ENCODE measurements at places on chromosomes 4 and X.
A peak's percentile ranks its signal among the peaks of the same experiment; 100 is the strongest.

DNA sequence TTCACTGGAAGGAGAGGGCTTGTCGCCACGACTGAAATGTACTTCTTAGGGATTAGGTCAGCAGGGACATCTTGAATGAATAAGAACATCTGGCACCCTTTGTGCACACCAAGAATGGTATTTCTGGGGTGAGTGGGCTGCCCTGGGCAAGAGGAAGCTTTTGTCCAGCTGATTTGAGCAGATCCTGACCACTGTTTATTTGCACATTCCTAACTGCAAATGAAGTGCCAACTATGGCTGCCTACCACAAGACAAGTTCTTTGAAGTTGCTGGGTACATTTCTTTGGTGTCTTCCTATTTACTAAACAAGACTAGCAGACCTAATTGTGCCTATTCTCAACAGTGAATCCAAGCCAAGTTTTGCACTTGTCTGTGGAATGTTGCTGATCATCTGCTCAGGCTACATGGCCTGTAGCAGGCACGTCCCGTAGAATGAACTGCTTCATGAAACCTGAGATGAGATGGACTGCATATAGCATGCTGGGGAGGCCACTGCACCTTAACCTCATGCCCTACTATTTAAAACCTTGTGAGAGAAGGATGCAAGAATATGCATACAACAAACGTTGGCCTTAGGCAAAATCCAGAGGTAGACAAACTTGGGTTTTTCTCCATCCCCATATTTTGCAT, 45.0 kb downstream of the PIR start:
- DNase-seq = peak; percentile 1

DNA sequence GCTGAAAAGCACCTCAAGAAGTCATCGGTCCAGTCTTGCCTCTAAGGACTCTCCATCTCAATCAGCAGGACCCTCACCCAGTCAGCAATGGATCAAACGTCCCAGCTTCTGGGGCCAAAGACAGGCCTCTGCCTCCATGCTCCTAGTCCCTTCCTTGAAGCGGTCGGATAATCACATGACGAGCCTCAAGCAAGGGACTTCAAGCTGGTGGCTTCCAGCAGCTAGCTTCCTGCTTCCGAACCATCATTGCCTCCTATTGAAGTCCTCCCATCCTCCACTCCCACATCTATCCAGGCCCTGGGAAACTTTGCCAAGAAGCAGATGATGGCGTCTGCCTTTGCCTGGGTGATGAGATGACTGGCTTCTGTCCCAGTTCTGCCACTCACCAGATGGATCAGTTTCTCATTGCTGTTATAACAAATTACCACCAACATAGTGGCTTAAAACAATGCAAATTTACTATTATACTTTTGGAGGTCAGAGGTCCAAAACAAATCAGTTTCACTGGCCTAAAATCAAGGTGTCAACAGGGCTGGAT, 135.2 kb upstream of the MAMLD1 start:
- DNase-seq = no peak

DNA sequence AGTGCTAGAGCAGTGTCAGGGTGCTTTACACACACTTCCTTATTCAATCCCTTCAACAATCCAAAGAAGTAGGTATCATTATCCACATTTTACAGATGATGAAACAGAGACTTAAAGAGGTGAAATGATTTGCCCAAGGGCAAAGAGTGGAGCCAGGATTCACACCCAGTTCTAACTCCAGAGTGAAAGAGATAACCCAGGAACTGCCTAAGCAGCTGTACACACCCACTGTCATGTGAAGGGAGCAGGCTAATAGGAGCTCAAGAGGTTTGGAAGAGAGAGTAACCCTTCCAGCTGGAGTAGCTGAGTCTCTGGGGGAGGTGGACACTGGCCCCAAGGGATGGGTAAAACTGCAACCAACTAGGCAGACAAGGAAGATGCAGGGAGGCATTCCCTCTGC, 92.5 kb downstream of the FBXL5 start:
- DNase-seq = no peak

- no peak for DNase-seq
Measured at GRCh38 chrX:133330956-133331355, 84.3 kb downstream of the GPC4 start.

DNA sequence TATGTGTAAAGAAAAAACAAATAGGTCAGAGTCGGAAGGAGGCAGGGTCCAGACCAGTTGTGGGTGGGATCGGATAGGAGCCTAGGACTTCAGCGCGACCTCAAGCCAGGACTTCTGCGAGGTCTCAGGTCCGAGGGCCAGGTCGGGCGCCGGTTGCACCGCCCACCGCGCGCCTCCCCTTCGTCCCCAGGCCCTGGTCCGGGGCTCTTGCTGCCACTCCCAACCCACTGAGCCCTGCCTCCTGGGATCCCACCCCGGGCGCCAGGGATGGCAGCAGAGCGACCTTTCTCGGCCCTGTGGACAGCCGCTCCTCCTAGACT, 12.3 kb downstream of the PITX2 start:
- DNase-seq = no peak

DNA sequence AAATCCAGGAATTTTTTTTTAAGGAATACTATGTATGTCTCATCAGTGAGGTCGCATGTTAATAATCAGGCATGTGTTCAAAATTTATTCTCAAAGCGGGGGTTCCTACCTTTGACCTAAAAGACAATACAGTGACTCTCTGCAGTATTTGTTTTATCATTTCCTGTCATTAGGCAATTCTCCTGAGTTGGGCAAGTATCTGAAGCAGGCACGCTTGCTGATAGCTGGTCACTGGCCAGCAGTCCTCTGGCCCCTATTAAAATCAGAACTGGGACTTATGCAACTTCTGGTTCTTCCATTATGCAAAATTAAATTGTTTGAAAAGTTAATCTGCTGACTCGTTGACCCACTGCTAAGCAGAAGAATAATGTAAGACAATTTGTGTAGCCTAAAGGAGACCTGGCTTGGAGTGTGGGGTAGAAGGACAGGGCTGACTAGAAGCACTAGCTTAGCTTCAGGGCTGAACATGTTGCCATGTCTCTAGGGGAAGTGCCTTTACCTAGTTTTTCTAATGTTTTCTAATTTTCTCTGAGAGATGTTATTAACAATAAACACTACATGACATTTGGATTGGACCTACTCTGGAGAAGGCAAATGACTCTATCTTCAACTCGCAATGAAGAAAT, 36.0 kb upstream of the GABRA2 start:
- DNase-seq = peak; percentile 71

DNA sequence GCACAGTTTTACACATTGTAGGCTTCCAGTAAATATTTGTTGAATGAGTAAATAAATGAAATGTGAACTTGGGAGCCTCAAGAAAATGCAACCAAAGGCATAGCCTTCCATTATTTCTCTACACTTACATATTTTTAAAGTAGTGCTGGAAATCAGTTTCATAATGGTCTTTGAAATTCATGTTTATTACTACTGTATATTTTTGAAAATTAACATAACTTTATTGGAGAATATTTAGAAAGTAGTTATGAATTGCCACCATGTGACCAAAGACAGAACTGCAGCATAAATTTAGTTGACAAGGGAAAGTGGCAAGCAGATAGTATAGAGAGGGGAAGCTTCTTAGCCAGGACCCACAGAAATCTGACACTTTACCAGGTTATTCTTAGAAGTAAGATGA, 6.4 kb downstream of the TCEAL8 start:
- DNase-seq = peak; percentile 15

- DNase-seq = peak; percentile 50
Measured at GRCh38 chr4:48141048-48141447, 7.0 kb upstream of the TXK start.

- DNase-seq = no peak
Measured at GRCh38 chr4:23125118-23125517, 432.4 kb downstream of the GBA3 start.

GRCh38 chr4:114180481-114180880, 201.0 kb upstream of the ARSJ start:
- peak; percentile 72 for DNase-seq

GRCh38 chr4:149999485-150000074, 78.7 kb upstream of the DCLK2 start:
- DNase-seq = peak; percentile 72

- DNase-seq = no peak
Measured at GRCh38 chrX:8663325-8663724, 68.6 kb downstream of the ANOS1 start.

DNA sequence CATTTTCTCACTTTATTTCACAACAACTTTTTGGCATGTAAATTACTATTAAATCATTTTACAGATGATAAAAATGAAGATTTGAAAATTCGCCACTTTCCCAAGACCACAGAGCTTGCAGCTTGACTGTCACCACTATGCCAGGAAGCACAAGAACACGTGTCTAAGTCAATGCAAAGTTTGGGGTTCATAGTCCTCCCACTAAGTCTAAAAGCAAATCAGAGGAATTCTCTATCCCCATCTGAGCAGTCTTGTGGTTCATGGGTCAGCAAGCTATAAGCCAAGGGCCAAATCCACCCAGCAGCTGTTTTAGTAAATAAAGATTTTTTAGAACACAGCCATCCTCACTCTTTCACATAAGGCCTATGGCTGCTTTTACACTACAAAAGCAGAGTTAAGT, 833.3 kb upstream of the INTU start:
- peak; percentile 5 for DNase-seq

DNA sequence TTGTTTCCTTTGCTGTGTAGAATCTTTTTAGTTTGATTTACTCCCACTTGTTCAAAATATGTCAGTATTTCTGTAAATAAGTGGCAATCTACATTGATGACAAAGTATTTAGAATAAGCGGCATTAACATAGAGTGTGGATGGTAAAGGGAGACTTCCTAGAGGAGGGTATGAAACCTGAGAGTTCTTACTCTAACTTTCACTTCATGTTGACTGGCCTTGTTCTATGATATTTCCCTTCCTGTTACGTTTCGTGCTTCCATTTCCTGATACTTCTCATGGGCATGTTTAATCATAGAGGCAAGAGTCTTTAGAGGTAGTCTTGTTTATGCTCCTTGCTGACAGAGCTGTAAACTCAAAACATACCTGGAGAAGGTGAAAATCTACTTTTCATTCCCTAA, 408.9 kb downstream of the GLUD2 start:
- DNase-seq = no peak

- DNase-seq = no peak
Measured at GRCh38 chr4:188106454-188106853, 2.9 kb downstream of the TRIML2 start.

GRCh38 chrX:42946544-42947194, 168.7 kb upstream of the PPP1R2C start:
- no peak for DNase-seq

DNA sequence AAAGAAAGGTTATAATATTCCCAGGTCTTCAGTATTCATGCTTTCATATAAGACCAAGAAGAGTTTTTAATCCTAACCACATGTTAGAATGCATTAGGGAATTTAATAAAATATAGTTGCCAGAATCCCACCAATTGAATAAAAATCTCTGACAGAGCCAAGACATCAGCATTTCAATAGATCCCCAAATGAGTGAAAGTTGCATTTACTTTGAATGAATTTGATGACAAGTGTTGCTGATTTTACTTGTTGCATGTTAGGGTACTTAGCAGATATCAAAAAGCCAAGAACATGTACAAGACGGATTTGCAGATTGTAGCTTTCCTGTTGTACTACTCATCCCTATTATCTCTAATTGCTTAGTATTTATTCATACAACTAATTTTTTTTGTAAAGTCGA, 39.9 kb upstream of the PRR27 start:
- no peak for DNase-seq

GRCh38 chr4:177448850-177449249, 6.6 kb upstream of the AGA start:
- peak; percentile 62 for DNase-seq

DNA sequence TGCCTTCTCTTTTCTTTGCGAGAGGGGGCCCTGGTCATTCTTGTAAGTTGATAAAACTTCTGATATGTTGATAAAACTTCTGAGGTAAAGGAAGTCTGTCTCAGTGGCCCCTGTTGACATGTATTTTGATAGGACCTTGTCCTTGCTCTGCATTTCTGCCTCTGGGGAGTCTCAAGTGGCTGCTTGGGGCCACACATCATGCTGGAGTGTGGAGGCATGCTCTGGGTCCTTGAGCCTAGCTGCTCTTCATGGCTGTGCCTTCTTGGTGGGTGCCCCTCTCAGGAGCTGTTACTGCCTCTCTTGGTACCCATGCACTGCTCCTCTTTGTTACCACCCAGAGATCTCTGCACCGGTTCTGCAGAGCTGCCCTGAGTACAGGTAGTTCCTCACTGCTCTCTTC, 14.2 kb downstream of the NSD2 start:
- no peak for DNase-seq

- peak; percentile 3 for DNase-seq
Measured at GRCh38 chrX:18461431-18461830, 36.0 kb downstream of the CDKL5 start.

DNA sequence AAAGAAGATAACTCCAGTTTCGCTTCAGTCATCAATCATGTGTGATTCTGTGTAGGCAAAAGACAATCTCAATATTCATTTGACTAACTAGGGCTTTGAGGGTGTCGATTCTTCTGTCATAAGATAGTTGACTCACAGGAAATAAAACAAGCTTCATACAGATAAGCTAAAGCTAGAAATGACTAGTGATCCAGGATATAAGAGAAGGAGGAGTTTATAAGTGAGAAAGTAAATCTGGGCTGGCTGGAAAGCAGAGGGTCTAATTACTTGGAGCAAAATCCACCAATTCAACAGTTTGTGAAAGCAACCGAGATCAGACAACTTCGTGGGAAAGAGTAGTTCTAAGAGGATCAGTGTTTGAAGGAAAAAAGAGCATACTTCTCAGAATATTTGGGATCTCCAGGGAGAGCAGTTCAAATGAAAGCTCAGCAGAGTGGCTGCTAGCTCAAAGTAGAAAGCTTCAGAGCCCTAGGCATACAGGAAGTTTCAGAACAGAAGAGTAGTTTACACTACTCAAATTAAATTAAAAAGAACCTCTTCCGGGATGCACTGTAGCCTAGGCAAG, 429.3 kb downstream of the INPP4B start:
- DNase-seq = peak; percentile 50

GRCh38 chr4:6342530-6343293, 73.1 kb downstream of the WFS1 start:
- no peak for DNase-seq

DNA sequence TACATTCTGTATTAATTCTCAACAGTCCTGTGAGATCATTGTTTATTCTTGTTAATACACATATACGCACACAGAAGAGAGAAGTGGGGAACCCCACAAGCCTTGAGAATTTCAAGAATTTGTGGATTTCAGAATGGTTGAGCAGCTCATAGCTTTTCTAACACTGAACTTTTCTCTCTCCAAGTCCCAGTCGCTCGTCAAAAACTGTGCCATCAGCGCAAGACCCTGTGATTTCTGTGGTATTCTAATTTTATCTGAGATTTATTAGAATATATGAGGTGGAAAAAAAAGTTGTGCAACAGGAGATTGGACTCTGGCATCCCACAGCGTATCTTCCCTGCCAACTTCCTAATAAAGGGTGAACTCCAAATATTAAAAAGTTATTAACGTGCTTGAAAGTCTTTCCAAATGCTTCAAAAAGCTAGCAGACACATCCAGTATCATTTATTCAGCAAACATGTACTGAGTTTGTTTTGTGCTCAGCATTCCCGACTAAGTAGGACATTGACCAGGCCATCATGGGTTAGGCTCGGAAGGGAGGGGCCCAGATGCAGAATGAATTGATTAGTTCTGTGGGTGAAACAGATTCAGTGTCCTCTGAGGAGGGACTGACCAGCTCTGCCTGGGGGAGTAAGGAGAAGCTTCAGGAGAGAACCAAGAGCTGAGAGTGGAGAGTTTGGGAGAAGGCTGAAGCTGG, 165.6 kb downstream of the CBR4 start:
- DNase-seq = peak; percentile 73
